ENCODE measurements at places on chromosomes 3 and 15.

DNA sequence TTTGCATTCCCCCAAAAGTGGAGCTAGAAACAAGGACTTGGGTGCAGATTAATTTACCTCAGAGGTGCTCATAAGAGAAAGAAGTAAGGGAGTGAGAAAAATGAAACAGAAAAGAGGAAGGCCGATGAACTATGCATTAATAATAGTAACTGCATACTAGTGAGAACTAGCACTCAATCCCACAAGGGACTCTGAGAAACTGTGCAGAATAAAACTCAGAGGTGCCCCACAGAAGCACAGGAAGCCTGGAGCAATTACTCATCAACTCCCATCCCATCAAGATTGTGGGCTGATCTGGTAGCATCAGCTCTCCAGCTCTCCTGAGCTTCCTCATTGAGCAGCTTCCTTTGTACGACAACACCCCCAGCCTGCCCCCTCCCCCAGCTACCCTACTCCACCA lies 50.8 kb downstream of the CLDN18 start:
- peak; percentile 30 for DNase-seq

GRCh38 chr3:185939721-185940120 lies 1.9 kb upstream of the TRA2B start:
- DNase-seq, result no peak

- no peak for DNase-seq
These were observed 166.1 kb downstream of the ZNF621 start for GRCh38 chr3:40690749-40691451.

DNA sequence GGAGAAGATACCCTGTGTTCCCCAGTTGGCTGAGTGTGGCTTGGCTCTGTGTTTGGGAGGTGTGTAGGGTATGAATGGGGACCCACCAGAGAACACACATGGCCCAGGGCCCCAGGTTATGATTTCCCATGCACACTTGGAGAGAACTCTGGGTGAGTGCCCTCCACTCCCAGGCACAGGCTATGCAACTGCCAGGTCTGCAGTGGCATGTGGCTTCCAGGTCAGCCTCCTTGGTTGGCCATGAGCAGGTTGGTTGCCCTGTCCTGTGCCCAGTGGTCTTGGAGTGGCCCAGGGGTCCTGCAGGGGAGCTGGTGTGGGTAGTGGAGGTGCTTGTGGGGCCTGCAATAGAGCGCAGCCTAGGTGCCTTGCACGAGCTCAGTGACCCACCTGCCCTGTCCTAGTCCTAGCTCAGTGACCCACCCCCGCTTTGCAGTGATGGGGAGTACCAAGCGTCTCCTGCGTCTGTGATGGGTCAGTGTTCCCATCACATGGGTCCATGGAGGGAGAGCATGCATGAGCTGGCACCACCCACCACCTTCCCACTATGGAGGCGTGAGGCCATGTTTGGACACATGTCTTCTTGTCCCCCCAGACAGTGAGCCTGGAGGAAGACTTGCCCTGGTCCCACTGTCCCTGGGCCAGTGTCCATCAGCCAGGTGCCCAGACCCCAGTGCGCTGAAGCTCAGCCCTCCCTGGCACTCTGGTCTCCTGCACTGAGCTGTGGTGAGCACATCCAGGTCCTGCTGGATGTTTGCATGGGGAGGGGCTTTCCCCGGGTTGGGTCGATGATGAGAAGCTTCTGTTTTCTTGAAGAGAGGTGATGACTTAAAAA lies 217.3 kb downstream of the SNRPN start:
- DNase-seq, result no peak

GRCh38 chr15:57522148-57522547 lies 69.6 kb upstream of the MYZAP start:
- DNase-seq, result no peak

GRCh38 chr3:27792869-27793268 lies 70.7 kb upstream of the EOMES start:
- no peak for DNase-seq

DNA sequence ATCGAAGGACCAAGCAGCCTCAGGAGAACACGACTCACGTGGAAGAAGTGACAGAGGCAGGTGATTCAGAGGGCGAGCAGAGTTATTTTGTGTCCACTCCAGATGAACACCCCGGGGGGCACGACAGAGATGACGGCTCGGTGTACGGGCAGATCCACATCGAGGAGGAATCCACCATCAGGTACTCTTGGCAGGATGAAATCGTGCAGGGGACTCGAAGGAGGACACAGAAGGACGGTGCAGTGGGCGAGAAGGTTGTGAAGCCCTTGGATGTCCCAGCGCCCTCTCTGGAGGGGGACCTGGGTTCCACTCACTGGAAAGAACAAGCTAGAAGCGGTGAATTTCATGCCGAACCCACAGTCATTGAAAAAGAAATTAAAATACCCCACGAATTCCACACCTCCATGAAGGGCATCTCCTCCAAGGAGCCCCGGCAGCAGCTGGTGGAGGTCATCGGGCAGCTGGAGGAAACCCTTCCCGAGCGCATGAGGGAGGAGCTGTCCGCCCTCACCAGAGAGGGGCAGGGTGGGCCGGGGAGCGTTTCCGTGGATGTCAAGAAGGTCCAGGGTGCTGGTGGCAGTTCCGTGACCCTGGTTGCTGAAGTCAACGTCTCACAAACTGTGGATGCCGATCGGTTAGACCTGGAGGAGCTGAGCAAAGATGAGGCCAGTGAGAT lies 26.0 kb downstream of the SYNM start:
- DNase-seq, result no peak

- no peak for DNase-seq
These were observed 89.1 kb upstream of the GALNT15 start for GRCh38 chr3:16085410-16085809.

- no peak for DNase-seq
These were observed 14.2 kb downstream of the CSK start for GRCh38 chr15:74795966-74796625.

DNA sequence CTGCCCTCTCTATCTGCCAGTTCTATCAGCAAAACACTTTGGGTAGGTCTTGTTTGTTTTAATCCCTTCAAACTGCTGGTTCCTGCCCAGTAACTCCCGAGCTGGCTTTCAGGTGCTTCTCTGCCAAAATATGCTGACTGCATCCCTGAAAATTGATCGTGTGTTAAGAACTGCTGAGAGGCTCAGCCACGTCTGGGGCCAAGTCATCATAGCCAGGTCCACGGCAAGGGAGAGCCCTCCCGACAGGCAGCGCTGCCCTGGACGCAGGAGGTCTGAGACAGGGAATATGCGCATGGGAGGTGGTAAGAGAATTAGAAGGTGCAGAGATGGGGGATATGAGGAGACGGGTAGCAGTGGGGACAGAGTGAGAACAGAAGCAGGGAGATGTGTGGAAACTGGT lies 179.7 kb upstream of the TOPAZ1 start:
- DNase-seq, result no peak

GRCh38 chr15:78072080-78072892 lies 5.2 kb downstream of the TBC1D2B start:
- DNase-seq, result peak; percentile 94

GRCh38 chr3:162354356-162354755 lies 857.7 kb downstream of the OTOL1 start:
- DNase-seq, result peak; percentile 82

GRCh38 chr3:69749461-69749860 lies 10.2 kb downstream of the MITF start:
- DNase-seq, result peak; percentile 60

DNA sequence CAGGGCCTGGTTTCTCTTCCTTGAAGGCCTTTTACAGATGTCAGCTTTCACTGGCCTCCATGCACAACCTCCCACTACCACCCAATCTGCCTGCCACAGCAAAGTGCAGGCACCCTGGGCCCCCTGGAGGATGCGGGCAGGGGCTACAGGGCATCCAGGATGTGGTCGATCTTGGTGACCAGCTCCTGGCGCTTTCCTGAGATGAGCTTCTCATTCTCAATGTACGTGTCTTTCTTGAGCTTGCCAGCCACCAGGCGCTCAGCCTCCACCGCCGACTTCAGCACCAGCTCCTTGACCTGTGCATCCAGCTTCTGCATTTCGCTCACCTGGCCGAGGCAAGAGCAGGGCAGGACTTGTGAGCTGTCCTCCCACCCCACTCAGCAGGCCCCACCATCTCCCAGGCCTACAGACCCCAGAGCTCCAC lies 30.3 kb downstream of the RPN1 start:
- peak; percentile 9 for DNase-seq

GRCh38 chr3:97899331-97899730 lies 72.9 kb downstream of the RIOX2 start:
- no peak for DNase-seq

GRCh38 chr15:85276508-85276907 lies 103.9 kb upstream of the AKAP13 start:
- DNase-seq, result no peak

DNA sequence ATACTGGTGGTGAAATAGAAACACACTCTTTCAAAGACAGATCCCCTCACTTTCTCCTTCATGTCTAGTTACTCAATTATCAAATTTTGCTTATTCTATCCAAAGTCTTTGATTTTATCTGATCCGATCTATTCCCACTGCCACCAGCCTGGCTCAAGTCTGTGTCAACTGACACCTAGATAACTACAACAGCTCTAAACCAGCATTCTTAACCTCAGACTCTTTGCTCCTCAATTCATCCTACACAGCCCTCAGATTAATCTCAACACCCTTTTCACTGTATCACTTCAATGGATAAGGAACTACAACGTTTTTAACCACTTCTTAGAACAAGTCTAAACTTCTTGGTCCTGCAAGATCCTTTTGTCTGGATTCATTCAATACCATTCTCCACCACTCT lies 9.1 kb downstream of the KPNA1 start:
- DNase-seq, result no peak

- peak; percentile 52 for DNase-seq
These were observed 725 bp downstream of the SRP14 start for GRCh38 chr15:40038275-40038637.

DNA sequence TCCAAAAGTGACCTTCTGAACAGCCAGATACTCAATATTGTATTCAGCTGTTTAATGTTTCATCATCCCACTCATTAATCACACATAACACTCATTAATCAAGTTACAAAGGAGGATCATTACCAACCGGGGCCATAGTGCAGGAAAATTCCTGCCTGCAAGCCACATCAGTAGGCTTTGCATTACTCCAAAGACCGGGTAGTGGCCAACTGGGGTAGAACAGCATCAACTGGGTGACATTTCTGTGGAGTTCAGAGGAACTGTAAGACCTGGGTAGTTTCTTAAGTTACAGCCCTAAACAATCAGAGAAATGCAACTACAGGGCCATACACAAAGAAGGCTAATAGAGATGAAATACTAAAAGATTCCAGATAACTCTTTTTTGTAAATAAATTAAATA lies 253.1 kb downstream of the WDR72 start:
- no peak for DNase-seq

- no peak for DNase-seq
These were observed 51.3 kb downstream of the TIPARP start for GRCh38 chr3:156725682-156726081.

- DNase-seq, result peak; percentile 13
These were observed 72.9 kb downstream of the CLASP2 start for GRCh38 chr3:33645060-33645647.

GRCh38 chr3:128080323-128081080 lies 28.3 kb downstream of the SEC61A1 start:
- DNase-seq, result peak; percentile 96

DNA sequence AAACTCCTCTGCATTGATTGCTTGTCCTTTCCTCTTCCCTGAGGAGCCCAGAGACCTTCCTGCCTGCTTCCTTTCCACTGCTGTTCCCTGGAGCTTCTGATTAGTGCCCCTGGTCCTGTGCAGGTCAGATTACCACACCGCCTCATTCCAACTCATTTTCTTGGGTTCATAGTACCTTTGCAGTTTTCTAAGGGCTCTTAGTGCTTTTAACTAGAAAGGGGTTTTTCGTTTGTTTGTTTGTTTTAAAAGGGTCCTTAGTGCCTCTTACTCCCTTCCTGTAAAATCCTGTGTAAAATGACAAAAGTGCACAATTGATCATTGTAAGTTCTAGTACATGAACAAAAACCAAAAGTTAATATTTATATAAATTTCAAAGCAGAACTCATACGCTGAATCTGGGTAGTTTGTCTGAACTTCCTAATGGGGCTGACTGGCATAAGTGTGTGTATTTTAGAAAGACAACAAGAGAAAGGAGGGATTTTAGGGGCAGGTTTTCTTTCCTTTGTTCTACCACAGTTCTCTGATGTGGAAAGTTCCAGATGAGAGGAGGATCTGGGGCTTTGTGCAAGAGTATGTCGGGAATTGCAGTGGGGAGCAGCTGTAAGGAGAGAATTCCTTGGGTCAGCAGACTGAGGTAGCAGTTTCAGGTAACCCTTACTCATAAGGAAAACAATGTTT lies 30.6 kb downstream of the SNRK start:
- no peak for DNase-seq

DNA sequence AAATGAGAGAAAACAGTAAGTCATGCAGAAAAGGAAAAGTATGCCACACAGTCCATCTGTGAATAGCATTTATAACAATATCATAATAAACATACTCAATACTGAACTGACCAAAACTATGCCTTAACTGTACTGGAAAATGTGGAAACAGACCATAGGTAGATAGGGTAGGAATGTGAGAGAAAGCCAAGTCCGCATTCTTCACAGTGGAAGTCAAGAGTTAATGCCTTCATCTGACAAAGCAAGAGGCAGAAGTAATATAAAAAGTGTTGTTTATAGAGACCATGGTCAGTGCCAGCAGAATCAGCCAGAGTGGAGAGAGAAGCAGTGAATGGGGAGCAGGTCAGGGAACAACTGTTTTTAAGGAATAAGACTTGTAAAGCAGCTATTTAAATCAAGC lies 52.3 kb downstream of the KBTBD12 start:
- peak; percentile 2 for DNase-seq

- DNase-seq, result no peak
These were observed 243.4 kb upstream of the GADL1 start for GRCh38 chr3:31137718-31138465.

- DNase-seq, result no peak
These were observed 84.2 kb upstream of the WNT5A start for GRCh38 chr3:55571216-55571813.

- no peak for DNase-seq
These were observed 71.1 kb downstream of the CHSY1 start for GRCh38 chr15:101180620-101181307.
